ENCODE measurements at places on chromosomes 6 and 20. TPM values are rescaled to one million over a fixed set of nuclear protein-coding genes. Genes with fewer than 3 reads are reported as not detected.

The OXT gene
- total RNA-seq = not detected

The CLVS2 gene
- 0.25 TPM for total RNA-seq

The SIRPA gene
- 22.8 TPM for total RNA-seq

The DEFB124 gene
- total RNA-seq = not detected

The NTSR1 gene
- total RNA-seq = 0.09 TPM

The OR2J1 gene
- total RNA-seq = not detected

The PKIB gene
- 0.53 TPM for total RNA-seq

The ADAM33 gene
- 0.05 TPM for total RNA-seq

The ARFGAP1 gene
- 72.6 TPM for total RNA-seq

The DYNLT2 gene
- 0.44 TPM for total RNA-seq

The CCM2L gene
- total RNA-seq = 0.35 TPM

The TAGAP gene
- not detected for total RNA-seq

The NOX3 gene
- not detected for total RNA-seq

The HLA-DRB1 gene
- not detected for total RNA-seq

The RSPH4A gene
- 0.15 TPM for total RNA-seq

The ADGRG6 gene
- 44.3 TPM for total RNA-seq

The C6orf163 gene
- 0.24 TPM for total RNA-seq

The OPRL1 gene
- total RNA-seq = 0.97 TPM

The RIMS4 gene
- total RNA-seq = 1.8 TPM

The HDGFL1 gene
- not detected for total RNA-seq

The RIPOR2 gene
- total RNA-seq = 0.46 TPM

The PTCHD4 gene
- total RNA-seq = 0.07 TPM

The TPBG gene
- 36.5 TPM for total RNA-seq

The GLP1R gene
- not detected for total RNA-seq

The SLC17A4 gene
- not detected for total RNA-seq

The TCP11 gene
- not detected for total RNA-seq

The PAK5 gene
- total RNA-seq = not detected

The TRAPPC3L gene
- not detected for total RNA-seq

The SPDEF gene
- total RNA-seq = 1.6 TPM

The GNMT gene
- not detected for total RNA-seq

The FANCE gene
- total RNA-seq = 3.6 TPM

The C20orf204 gene
- total RNA-seq = 0.15 TPM

The SLC22A16 gene
- total RNA-seq = not detected

The ARMH2 gene
- total RNA-seq = not detected

The RNF114 gene
- total RNA-seq = 58.2 TPM

The RPN2 gene
- 260 TPM for total RNA-seq

The NR2E1 gene
- total RNA-seq = not detected

Measured in A549 treated with Mapracorat at 1 μM for 4 hours (cell line).